ENCODE measurements at places on chromosomes 6 and 20.

DNA sequence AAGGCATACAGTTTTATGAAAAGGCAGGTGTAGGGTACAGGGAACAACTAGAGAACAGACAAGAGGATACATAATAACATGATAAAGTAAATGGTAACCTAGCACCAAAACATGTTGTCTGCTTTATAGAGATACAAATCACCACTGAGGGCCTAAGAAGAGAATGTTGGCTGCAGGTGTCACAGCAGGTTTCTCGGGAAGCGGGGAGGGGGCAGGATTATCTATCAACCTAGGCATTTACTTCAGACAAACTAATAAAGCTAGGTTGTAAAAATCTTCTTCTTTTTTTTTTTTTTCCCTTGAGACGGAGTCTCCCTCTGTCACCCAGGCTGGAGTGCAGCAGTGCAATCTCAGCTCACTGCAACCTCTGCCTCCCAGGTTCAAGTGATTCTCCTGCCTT is 22.7 kb downstream of the PIM1 start:
- peak; percentile 50 for DNase-seq

DNA sequence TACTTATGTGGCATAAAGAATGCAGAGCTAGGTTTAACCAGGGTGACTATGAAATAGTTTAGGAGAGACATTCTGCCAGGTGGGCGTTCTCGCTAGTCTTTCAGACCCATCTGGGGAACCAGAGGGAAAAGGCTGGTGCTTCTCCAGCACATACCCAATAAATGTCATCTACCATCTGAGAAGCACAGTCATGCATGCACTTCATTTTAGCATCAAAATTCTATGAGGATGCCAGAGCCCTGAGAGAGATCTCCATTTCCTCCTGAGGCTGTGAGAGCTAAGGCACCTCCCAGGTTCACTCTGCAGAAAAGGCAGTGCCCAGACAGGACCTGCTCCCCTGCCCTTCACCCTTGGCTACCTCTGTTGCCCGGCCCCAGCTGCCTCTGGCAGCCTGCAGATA is 231.7 kb upstream of the PRND start:
- no peak for DNase-seq

DNA sequence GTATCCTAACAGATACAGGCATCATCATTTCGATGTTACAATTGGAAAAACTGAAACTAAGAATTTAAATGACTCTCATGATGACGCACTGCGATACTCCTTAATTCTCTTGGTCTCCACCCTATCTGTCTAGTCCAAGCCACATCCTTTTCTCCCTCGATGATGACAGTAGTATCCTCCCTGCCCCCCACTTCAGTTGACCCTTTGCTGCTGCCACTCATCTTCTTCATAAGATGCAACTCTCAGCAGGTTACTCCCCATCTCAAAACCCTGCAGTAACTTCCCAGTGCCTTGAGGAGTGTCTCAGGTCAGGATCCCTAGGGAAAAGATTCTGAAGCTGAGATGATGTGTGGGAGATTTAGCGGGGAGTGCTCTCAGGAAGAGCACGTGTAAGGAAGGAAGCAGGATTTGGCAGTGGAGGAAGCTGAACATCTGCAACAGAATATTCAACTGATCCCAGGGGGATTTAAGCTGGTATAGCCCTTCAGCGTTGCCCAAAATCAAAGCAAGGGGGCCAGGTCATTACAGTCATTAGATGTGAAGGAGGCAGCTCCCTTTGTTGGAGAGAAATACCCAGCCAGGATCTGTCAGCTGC is 16.1 kb downstream of the JPH2 start:
- no peak for DNase-seq

DNA sequence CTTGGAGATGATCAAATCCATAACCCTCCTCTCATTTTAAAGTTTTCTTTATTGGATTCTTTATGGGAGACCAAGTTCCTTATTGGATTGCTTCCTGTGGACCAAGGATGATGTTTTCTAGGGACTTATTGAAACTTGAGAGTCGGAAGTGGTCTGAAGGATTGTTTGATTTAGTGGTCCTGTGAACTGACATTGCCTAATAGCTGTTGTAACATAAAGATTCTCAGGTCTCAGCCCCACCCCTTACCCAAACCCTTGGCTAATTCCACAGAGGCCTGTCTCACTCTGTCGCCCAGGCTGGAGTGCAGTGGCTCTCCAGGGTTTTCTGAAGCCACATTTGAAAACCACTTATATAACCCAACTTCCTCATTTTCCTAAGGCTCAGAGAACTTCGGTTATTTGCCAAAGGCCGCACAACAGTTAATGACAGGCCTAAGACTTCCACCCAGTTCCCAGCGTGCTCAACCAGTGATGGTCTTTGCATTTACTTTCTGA is 77.0 kb downstream of the ATXN1 start:
- DNase-seq, result no peak

DNA sequence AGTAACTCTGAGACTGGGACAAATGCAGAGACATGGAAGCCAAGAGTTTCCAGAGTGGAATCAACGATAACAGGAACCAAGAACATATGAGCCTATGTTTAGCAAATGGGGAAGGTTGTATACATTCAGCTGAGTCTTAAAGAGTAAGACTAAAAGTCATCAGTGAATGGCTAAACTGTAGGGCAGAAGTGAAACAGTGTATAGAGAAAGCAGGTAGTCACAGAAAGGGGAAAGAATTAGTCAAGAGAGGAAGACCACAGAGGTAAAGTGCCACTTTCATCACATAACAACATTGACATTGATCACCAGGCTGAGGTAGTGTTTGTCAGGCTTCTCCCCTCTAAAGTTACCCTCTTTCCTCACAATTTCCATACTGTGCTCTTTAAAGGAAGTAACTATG is 306.5 kb upstream of the SPTLC3 start:
- DNase-seq, result no peak

- no peak for DNase-seq
Observed at GRCh38 chr6:34792605-34793500, 970 bp downstream of the BLTP3A start.

GRCh38 chr20:62653951-62654685 is 11.8 kb downstream of the SLCO4A1 start:
- no peak for DNase-seq

DNA sequence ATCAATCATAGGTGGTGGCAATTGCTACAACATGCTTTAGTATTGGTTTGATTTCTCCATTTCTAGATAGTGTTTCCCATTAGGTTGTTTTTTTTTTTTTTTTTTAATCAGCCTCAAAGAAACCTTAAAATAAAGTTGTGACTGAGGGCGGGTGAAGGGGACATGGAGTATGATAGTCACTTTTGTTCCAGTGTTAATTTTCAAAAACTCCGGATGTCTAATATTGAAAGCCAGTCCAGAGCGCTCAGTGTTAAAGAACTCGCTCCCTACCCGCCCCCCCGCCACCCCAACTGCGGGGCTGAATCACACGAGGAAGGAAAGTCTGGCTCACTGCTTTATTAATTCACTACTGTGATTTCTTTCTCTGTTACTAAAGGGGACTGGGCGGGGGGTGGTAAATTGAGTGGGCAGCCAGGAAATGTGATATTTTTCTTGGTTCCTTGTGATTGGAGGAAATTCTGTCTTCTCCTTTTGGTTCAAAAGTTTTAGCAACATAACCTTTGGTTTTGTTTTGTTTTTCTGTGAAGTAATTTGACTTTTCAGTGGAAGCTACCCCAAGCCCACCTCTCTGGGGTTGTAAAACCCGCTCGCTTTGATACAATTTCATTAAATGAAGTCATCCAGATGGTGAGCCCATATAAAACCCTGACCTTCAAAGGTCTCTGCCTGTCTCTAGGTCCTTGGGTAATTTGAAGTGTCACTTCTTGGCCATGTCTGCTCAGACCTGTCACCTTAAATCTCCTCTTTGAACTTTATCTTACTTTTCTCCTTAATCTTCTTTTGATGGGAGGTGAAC is 38.0 kb downstream of the TNFAIP3 start:
- no peak for DNase-seq

- no peak for DNase-seq
Observed at GRCh38 chr6:109096208-109096607, 901 bp downstream of the CEP57L1 start.

GRCh38 chr6:165515963-165516624 is 146.9 kb downstream of the PDE10A start:
- no peak for DNase-seq

DNA sequence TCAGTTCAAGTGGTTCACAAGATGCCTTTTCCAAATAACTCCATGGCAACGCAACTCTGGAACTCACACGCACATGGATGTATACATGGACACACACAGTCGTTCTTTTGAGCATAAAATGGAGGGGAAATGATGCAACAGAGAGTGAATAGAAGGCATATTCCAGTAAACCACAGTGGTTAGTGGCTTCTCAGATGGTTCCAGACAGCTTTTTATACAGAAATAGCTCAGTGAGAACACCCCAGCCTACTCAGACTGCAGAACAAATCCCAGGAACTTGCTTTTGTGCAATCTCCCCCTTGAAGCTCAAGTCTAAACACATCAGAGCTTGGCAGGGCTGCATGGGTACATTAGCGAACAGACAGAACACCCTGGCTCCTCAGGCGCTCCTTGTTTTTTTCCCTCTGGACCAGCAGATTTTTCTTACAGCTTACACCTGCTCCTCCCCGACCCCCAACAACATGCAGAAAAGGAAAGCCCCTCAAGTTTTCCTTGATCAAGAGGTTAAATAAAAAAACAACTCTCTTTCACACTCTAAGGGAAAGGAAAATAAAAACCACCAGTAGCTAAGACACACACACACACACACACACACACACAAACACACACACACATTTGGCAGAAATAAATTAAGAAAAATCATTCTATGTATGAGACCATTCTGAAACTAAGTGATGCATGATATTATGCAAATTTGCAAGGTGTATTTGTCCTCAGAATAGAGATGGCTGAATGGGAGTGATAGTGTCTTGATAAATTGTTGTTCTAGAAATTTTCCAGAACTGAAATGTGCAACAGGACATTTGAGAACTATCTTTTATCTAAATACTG is 51.2 kb upstream of the RANBP9 start:
- no peak for DNase-seq

DNA sequence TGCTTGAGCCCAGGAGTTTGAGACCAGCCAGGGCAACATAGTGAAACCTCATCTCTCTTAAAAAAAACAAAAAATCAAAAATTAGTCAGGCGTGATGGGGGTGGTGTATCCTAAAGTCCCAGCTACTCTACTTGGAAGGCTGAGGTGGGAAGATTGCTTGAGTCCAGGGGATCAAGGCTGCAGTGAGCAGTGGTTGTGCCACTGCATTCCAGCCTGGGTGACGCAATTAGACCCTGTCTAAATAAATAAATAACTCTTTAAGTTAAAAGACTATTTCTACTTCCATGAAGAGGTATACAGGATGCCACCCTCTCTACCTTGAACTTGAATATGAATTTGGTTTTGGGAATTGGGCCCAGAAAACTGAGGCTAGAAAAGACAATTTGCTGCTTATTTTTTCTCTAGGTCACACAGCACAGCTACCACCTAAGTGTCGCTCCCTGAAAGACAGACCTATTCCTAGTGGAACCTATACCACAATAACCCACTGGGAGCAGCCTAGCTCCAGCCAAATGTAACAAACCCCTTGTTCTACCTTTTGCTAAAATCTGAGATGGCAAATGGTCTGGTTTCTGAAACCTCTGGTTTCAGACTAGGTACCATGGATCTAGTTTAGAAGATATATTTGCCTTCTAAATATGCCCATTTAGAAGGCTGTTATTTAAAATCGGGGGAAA is 35.2 kb downstream of the HMGCLL1 start:
- DNase-seq, result no peak

GRCh38 chr20:4887586-4887985 is 113.7 kb downstream of the SLC23A2 start:
- no peak for DNase-seq

- DNase-seq, result no peak
Observed at GRCh38 chr6:151440930-151441329, 11.0 kb downstream of the RMND1 start.

GRCh38 chr6:15623276-15624116 is 39.3 kb downstream of the DTNBP1 start:
- DNase-seq, result no peak

- no peak for DNase-seq
Observed at GRCh38 chr6:146787876-146788508, 189.2 kb downstream of the ADGB start.
